ENCODE measurements at places on chromosomes 13 and 19. TPM values are rescaled to one million over a fixed set of nuclear protein-coding genes. Genes with fewer than 3 reads are reported as not detected.

SIGLEC7 gene
- not detected for total RNA-seq

ZNF649 gene
- 6.4 TPM for total RNA-seq

GRCh38 chr13:94546061-94546839 is 49.7 kb downstream of the TGDS start:
- no peak for DNase-seq

GRCh38 chr13:27926644-27927434 is 7.0 kb downstream of the PDX1 start:
- no peak for DNase-seq

CYP4F11 gene
- total RNA-seq, result not detected

DNA sequence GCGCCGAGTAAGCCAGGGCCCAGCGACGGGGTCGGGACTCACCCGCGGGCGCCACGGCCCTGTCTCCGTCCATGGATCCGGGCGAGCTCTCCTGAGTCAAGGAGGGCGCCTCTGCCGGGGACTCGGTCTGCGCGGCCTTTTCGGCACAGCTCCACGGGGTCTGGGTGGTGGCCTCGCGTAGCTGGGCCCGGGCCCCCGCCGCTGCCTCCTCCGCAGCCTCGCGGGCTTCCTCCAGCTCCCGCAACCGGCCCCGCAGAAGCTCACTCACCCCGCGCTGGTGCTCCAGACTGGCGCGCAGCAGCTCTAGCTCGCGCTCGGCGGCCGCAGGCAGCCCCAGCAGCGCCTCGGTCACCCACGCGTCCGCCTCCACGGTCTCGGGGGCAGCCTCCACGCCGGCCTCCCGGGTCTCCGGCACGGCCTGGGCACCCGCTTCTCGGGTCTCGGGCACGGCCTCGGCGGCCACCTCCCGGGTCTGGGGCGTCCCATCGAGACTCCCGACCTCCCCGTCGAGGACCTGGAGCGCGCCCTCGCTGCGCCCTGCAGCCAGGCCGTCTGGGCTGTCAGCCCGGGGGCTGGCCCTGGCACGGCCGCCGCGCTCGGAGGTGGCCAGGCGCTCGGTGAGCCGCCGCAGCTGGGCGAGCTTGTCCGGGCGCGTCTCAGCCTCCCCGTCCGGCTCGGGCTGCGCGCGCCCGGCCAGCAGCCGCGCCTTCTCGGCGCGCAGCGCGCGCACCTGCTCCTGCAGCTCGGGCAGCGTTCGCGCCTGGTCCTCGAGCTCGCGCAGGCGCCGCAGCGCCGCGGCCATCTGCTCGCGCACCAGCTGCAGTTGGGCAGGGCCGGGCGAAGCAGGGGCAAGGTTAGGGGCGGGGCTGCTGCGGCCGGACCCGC is 8.4 kb downstream of the KANK3 start:
- peak; percentile 72 for DNase-seq

IL11 gene
- 5.2 TPM for total RNA-seq

DNA sequence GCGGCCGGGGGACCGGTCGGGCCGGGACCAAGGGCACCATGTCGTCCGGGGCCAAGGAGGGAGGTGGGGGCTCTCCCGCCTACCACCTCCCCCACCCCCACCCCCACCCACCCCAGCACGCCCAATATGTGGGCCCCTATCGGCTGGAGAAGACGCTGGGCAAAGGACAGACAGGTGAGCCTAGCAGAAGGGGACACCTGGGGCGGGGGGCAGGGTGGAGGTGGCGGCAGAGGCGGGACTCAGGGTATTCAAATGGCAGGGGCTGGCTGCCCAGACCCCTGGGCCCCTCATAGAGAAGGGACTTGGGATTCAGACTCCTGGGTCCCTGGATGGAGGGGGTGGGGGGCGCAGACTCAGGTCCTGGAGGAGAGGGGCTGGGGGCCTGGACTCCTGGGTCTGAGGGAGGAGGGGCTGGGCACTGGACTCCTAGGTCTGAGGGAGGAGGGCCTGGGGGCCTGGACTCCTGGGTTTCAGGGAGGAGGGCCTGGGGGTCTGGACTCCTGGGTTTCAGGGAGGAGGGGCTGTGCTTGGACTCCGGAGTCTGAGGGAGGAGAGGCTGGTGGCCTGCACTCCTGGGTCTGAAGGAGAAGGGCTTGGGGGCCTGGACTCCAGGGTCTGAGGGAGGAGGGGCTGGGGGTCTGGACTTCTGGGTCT is 735 bp downstream of the BRSK1 start:
- no peak for DNase-seq

DNA sequence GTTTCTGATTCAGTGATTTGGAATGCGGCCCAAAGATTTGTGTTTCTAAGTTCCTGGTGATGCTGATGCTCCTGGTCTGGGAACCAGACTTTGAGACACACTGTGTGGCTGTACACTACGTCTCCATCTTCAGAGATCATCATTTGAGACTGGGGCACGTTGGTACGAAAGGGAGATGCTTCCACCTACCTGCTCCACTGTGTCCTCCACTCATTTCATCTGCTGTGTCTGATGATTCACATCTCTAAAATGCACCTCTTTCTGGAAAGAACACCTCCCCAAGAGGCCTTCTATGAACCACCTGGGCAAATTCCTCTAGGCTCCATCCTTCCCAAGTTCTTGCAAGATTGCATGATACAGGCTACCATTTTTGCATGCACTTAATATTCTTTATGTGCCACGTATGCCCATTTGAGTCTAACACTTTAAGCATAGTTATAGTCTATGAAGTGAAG is 58.6 kb downstream of the ERCC5 start:
- no peak for DNase-seq

GRCh38 chr19:13022859-13023636 is 27.8 kb downstream of the NFIX start:
- peak; percentile 97 for DNase-seq

GRCh38 chr13:24606486-24607170 is 73.6 kb upstream of the ATP12A start:
- no peak for DNase-seq

MIA gene
- not detected for total RNA-seq

DNA sequence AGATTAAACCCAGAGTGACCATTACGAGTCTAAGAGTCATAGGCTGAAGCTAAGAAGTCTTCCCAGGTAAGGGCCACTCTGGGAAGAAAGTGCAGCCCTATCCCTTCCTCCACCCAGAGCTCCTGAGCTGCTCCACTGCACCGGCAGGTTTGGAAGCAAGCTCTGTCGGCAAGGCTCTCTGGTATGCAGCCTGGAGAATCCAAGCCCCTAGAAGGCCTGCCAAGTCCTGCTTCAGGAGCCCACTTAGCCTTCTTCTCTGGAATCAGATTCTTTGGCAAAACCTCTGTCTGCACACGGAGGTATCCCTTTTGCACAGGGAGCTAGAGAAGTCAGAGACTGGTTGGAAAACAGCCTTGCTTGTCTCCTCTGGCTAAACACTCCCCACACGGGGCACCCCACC is 58.5 kb downstream of the CEBPG start:
- no peak for DNase-seq

DNA sequence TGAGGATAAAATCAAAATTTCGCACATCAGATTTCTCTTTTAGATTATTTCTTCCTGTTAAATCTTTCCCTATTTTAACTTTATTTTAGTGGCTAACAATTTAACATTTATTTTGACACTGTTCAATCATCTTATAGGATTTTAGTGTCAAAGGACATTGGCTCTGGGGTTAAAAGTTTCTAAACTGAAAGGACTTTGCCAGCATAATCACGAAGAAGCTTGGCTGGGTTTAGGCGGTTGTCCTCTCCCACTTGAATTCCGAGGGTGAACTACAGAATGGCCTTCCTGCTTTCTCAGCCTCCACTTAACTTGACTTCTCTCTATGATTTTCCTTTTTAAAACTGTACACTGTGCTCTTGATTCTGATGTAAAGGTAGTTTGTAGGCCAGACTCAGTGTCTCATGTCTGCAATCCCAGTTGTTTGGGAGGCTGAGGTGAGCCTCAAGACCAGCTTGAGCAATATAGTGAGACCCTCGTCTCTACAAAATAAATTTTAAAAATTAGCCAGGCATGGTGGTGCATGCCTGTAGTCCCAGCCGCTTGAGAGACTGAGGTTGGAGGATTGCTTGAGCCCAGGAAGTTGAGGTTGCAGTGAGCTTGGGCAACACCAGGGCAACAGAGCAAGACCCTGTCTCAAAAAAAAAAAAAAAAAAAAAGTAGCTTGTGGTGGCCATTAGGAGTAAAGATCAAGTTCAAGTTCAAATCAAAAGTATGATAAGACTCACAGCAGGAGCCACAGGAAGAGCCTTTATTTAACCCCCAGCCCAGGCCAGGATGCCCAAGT is 54.8 kb upstream of the KATNAL1 start:
- DNase-seq, result no peak

RASIP1 gene
- total RNA-seq, result 2.6 TPM

DNA sequence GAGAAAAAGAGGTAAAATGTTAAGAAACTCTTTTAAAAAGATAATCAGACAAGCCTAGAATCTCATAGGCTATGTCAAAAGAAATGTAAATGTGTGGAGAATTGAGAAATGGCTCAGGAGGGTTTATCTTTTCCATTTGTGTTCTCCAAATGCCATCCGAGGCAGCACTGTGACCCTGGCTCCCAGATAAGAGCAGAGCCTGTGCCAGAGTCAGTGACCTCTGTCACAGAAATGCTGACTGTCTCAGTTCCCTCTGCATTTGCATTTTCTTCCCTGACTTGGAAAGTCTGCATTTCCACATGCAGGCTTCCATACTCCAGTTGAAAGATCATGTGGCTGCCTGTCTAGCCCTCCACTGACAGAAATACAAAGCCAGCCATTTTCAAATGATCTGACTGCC is 42.0 kb downstream of the SERTM1 start:
- DNase-seq, result no peak

ONECUT3 gene
- total RNA-seq, result not detected

GRCh38 chr13:102020611-102021216 is 381.1 kb downstream of the FGF14 start:
- no peak for DNase-seq

- DNase-seq, result peak; percentile 64
These were observed 24.5 kb upstream of the CXCL17 start for GRCh38 chr19:42467183-42467760.

TMEM255B gene
- 0.43 TPM for total RNA-seq

- DNase-seq, result no peak
These were observed 2.8 kb downstream of the JSRP1 start for GRCh38 chr19:2253106-2254063.

- no peak for DNase-seq
These were observed 26.3 kb upstream of the UQCRFS1 start for GRCh38 chr19:29239213-29239776.

GRCh38 chr13:42328672-42329071 is 56.7 kb downstream of the AKAP11 start:
- no peak for DNase-seq

FRY gene
- 33.8 TPM for total RNA-seq

HSH2D gene
- total RNA-seq, result not detected

DNA sequence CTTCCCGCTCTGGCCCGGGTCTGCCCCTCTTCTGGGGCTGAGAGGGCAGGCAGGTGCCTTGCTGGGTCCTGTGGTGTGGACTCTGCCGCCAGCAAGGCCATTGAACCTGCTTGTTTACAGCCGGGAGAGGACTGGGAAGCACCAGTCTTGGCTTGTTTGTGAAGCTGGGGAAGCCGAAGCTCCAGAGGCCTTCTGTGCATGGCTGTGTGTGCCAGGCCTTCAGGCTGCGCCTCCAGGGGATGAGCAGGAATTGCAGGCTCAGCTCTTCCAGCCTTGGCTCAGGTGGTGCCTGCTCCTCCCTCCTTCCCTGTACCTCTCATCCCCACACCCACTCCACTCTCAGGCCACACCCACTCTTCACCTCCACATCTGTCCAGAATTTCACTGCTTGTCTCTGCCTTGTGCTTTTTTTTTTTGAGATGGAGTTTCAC is 17.5 kb downstream of the NDUFB7 start:
- no peak for DNase-seq

GRCh38 chr19:49327878-49328544 is 3.0 kb upstream of the SLC6A16 start:
- peak; percentile 29 for DNase-seq

- DNase-seq, result no peak
These were observed 9.5 kb upstream of the FFAR2 start for GRCh38 chr19:35438527-35438926.

- DNase-seq, result no peak
These were observed 94.7 kb downstream of the IER2 start for GRCh38 chr19:13244920-13245319.

KL gene
- total RNA-seq, result under 0.01 TPM

- peak; percentile 54 for DNase-seq
These were observed 76.9 kb downstream of the FOXO1 start for GRCh38 chr13:40589285-40590109.

ERFL gene
- under 0.01 TPM for total RNA-seq

ACP7 gene
- not detected for total RNA-seq

VSTM2B gene
- not detected for total RNA-seq

DNA sequence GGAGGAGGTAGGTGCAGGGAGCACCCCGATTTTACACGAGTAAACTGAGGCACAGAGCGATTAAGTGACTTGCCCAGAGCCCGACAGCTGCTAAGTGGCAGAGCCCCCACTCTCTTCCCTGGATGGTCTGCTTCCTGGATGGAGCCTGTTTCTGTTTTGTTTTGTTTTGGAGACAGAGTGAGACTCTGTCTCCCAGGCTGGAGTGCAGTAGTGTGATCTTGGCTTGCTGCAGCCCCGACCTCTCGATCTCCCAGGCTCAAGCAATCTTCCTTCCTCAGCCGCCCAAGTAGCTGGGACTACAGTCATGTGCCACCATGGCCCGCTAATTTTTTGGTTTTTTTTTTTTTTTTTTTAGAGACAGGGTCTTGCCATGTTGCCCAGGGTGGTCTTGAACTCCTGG is 17.3 kb downstream of the BICRA start:
- DNase-seq, result no peak

KISS1R gene
- total RNA-seq, result not detected

GRCh38 chr13:24232037-24232436 is 71.5 kb downstream of the SPATA13 start:
- DNase-seq, result no peak

KXD1 gene
- total RNA-seq, result 92.8 TPM

GRCh38 chr13:97339988-97340749 is 93.8 kb upstream of the RAP2A start:
- DNase-seq, result peak; percentile 45

DNA sequence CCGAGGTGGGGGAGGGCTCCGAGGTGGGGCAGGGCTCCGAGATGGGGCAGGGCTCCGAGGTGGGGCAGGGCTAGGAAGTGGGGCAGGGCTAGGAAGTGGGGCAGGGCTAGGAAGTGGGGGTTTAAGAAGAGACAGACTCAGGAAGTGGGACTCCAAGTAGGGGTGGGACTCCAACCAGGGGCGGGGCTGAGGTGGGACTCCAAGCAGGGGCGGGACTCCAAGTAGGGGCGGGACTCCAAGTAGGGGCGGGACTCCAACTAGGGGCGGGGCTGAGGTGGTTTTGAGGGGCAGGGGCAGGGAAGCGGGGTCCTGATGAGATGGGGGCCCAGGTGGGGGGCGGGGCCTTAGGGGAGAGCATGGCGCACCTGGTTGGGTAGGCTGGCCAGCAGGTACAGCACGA is 13.6 kb downstream of the CFD start:
- peak; percentile 90 for DNase-seq

LGALS14 gene
- total RNA-seq, result not detected

- no peak for DNase-seq
These were observed 1004.3 kb downstream of the SLITRK5 start for GRCh38 chr13:88675347-88675996.

- no peak for DNase-seq
These were observed 335.7 kb downstream of the TSHZ3 start for GRCh38 chr19:31013384-31014020.

Data from fibroblast of villous mesenchyme (primary cell).